ENCODE measurements at places on chromosomes 3 and 15.

GRCh38 chr15:66905185-66905584 lies 160.2 kb upstream of the SMAD3 start:
- DNase-seq, result no peak

DNA sequence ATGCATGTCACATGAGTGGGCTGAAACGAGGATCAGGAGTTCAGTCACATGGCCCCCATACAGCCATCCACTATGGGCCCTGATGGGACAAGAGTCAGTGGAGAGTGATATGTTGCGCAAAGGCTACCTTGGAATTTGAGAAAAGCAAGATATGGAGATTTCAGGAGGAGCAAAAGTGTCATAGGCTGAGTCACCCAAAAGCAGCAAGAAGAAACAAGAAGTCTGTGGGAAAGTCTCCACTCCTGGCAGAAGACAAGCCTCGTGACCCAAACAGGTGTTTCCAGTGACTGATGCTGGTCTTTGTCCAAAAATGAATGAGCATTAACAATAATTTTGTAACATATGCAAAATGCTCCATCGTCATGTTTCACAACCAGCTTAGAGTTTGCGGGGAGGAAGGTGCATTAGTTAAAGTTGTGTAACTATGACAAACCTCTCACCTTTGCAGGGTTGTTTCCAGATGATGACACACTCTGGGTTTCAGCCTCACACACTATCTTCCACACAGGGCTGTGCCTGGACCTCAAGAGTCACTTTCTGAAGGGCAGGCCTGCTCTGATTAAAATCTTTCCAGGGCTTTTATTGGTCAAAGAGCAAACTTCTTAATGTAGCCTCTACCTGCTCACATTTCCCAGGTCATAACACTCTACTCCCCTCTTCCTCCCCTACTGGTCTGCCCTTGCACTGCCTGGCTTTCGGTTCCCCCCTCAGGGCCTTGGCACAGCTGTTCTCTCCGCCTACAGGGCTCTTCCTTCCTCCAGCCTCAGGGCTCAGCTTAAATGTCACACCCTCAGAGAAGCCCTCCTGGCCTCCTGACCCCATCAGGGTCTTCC lies 3.9 kb upstream of the DNASE1L3 start:
- DNase-seq, result peak; percentile 81

- DNase-seq, result no peak
Measured at GRCh38 chr3:135083179-135083578, 288.1 kb downstream of the EPHB1 start.

- no peak for DNase-seq
Measured at GRCh38 chr15:49605588-49605987, 15.0 kb downstream of the FAM227B start.

- DNase-seq, result no peak
Measured at GRCh38 chr3:134376786-134377426, 2.7 kb upstream of the AMOTL2 start.

DNA sequence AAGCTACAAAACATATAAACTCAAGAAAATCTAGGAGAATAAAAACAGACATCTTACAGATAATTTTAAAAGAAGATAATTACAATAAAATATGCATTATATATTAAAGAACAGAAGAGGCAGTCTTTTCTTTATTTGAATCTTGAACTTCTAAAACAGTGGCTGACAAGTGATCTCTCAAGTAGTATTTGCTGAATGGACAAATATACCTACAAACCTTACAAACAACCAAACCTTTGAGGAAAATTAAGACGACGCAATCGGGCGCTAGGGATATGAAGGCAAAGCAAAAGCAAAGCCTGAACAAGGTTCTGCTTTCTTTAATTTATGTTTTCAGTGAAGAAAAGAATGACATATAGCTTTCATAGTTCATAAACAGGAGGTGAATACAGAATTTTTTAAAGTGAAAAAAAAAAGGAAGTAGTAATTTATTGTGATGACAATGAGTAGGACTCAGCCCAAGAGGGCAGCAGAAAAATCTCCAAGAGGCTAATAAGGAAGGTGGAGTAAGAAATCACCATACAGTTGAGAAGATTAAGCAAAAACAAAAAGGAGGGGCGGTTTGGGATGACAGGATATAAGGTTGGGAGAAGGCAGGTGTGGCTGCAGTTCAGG lies 347.8 kb downstream of the TBC1D5 start:
- DNase-seq, result peak; percentile 11

- peak; percentile 87 for DNase-seq
Measured at GRCh38 chr3:152834776-152835600, at the start of gene P2RY1. TSS of gene P2RY1 (plus strand) at chr3:152835131. CDS start at chr3:152835783, 652 bp downstream.

DNA sequence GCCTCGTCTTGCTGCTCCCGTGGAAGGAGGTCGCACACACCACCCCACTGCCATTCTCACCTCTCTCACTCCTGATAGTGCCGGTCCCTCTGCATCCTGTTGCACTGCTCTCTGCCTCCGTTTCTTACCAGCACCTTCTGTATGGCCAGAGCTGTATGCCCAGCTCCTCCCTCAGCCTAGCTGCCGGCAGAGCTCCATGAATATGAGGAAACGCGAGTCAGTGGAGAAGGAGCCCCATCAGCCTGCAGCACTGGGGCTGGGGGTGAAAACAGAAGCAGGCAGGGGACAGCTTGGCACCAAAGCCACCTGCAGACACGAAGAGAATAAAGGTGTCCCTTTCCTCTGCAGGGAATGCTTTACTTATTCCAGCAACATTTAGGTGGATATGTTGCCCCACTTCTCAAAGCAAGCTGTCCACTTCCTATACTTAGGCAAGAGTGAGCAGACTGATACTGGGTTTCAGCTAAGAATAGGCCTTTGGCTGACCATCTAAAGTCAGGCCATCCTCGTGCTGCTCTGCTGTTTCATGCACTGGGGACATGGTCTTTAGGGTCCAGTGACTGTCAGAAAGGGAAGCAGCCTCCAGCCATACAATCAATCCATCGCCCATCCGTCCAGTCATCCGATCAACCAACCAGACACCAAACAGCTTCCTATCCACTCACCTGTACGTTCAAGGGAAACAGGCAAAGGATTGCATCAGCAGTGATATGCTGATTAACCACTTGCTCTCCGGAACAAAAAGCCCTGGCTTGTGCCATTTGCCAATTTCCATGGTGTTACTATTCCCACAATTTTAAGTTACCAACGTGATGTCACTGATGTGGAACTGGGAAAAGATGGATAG lies 222.7 kb downstream of the XXYLT1 start:
- DNase-seq, result no peak

DNA sequence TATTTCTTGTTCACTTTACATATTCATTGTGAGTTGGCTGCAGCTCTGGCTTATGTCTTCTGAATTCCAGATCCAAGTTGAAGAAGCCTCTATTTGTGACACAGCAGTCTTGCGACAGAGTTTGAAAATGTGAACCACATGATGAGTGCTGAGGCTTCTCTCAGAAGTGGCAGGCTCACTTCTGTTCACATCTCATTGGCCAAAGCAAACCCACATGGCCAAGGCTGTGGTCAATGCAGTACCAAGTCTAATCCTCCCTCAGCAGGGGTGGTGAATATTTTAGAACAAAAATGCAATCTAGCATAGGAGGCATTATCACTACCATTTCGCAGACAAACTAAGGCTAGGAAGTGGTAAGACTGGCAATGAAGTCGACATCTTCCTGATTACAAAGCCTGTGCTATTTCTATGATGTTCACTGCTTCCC lies 45.2 kb downstream of the CDCP1 start:
- DNase-seq, result peak; percentile 75

GRCh38 chr15:94230883-94231722 lies at the start of gene MCTP2:
TSS of gene MCTP2 (plus strand) at chr15:94231561. CDS start at chr15:94298266, 66,705 bp downstream.
- DNase-seq, result peak; percentile 91

DNA sequence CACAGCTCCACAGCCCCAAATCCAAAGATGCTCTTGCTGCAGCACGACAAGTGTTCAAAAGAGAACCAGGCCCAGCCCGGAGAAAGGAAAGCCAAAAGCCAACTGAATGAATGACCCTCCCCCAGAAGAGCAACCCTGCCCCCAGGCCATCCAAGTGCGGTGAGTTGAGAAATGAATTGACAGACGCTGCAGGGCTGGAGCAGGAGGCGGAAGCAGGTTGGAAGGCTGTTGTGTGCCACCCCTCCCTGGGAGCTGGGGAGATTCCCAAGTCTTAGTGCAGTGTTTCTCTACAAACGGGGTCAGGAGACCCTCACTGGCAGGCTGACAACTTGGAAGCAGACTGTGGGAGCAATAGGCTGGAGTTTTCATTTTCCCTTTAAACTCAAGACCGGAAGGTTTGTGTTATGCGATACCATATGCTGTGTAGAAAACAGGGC lies 3.5 kb upstream of the SPTBN5 start:
- DNase-seq, result no peak

- no peak for DNase-seq
Measured at GRCh38 chr15:22808240-22808639, 21.8 kb downstream of the NIPA1 start.

DNA sequence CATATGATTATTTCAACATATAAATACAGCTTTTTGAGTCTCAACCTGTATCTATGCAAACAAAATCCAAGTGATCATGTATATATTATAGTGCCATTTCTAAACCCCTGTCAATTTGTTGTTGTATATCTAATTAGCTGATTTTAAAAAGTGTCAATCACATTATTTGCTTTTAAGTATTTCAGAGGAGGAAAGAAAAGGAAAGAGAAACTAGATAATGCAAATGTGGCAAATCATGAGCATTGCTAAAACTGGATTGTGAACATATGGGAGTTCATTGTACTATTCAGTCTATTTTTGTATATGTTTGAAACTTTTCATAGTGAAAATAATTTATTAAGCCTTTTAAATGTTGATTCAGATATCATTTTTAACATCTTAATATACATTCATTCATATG lies 190.7 kb downstream of the ZIC4 start:
- DNase-seq, result no peak

DNA sequence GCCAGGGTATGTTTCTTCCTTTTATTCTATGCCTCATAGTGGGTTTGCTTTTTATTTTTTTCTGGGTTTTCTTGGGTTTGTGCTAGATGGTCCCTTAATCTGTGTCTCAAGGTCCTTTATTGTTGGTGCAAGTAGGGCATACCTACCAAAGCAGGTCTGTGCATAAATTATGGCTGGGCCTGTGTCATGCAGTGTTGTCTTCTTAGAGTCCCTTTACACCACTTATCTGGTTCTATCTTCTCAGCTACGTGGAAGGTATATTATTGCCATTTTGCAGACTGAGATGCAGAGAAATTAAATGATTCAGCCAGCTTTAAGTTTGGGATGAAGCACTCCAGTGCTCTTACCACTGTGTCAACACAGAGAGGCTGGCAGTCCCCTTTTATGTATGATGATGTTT lies 293.5 kb upstream of the SOX2 start:
- no peak for DNase-seq

- DNase-seq, result no peak
Measured at GRCh38 chr3:182596676-182597410, 196.5 kb upstream of the ATP11B start.

DNA sequence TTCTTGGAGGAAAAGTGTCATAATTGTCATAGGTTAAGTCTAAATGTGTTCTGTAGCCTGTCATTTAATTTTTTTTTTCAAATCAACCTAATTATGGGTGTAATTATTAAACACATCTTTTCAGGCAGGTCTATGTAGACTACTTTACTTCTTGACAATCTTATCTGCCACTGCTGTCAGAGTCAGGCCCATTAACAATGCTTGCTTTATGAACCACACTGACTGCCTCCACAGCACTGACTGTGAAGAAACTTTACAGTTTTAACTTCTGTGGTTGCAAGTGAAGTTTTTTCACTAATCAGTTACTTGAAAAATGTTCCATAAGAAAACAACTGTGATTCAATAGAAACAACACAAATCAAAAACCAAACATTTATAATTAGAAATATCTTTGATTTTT lies 407.8 kb downstream of the PLCL2 start:
- no peak for DNase-seq

- DNase-seq, result no peak
Measured at GRCh38 chr3:75089841-75090240, 475.4 kb upstream of the CNTN3 start.

- DNase-seq, result no peak
Measured at GRCh38 chr3:162538491-162538890, 1041.9 kb downstream of the OTOL1 start.

GRCh38 chr3:72951259-72951722 lies 45.3 kb upstream of the PPP4R2 start:
- no peak for DNase-seq

GRCh38 chr15:59203008-59203407 lies 3.6 kb upstream of the LDHAL6B start:
- no peak for DNase-seq

DNA sequence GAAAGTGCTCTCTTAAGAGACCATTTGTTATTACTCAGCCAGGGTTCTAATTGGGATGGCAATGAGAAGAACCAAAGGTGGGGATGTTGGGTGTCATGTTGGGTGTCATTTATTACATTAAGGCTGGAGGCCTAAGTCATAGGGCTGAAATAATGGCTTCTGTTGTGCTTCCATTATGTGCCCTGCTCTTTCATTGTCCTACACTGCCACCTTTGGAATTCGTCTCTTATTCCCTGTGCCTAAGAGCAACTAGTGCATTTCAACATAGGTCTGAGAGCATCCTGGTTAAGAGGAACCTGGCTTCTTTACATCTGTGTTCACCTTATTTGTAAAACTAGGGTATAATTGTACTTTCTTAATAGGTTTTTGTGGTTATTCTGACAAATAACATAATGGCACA lies 32.2 kb downstream of the RIOX2 start:
- DNase-seq, result no peak

- no peak for DNase-seq
Measured at GRCh38 chr3:168878655-168879054, 782.9 kb upstream of the GOLIM4 start.

- DNase-seq, result no peak
Measured at GRCh38 chr3:98655666-98656065, 62.3 kb upstream of the CPOX start.

DNA sequence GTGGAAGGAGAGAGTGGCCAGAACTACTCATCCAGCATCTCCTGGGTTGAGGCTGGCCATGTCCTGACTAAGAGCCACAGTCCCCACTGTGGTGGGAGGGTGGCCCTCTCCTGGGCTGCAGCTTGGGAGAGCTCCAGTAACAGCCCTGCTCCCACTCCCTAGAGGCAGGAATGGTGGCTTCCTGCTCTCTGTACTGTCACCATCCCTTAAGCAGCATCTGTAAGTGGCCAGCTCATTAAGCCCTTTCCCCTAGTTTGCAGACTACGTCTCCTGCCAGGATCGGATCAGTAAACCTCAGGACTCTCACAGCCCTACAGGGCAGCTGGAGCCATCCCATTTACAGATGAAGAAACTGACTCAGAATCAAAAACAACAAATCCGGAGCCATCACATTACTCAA lies 30.5 kb downstream of the DNAJB8 start:
- no peak for DNase-seq

DNA sequence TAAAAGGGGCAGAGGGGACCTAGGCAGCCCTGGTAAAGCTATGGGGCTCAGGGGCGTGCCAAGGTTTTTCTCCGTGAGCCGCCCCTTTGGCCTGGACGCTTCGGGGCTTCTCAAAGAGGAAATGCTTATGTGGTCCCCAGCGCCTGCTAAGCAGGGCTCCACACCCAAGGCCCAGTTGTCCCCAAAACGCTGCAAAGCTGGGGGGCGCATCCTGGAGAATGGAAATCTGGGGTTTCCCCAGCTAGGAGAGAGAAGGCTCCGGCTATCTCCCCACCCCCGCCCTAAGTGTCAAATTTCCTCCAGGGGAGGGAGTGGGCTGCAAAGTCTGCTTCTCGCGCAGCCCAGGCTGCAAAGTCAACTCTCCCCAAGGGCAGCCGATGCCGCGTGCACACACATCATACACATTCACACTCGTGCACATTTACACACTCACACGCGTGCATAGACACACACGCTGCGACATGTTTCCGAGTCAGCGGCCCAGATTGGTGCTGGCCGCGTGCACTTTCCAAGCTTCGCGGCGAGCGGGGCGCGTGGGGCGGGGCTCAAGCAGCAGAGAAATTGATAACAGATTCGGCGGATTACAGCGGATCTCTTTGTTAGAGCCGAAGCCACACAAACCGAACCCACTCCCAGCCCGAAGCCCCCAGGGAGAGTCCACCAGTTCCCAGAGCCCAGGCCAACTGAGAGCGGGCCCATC lies 4.5 kb downstream of the WNT5A start:
- DNase-seq, result no peak
